Mucosa of gallbladder (tissue), 1 donor: ENCODE measurements at places on chromosomes 2 and 18. TPM values are rescaled to one million over a fixed set of nuclear protein-coding genes. Genes with fewer than 3 reads are reported as not detected.

Gene MPPE1
- total RNA-seq: 56.7 TPM

Gene TBR1
- not detected for total RNA-seq

Gene CAPG
- total RNA-seq: 125 TPM

Gene SCYGR7
- total RNA-seq: not detected

Gene SEPTIN2
- total RNA-seq: 234 TPM

Gene NMUR1
- total RNA-seq: 1.1 TPM

Gene TEX44
- total RNA-seq: not detected

Gene CHRNG
- total RNA-seq: not detected

Gene DCDC2C
- total RNA-seq: 0.14 TPM
